Natural killer cell (primary cell): ENCODE measurements at places on chromosomes 5 and 9. TPM values are rescaled to one million over a fixed set of nuclear protein-coding genes. Genes with fewer than 3 reads are reported as not detected.

GRCh38 chr5:159341145-159341544 is 10.9 kb upstream of the IL12B start:
- no peaks in the 10 kb centered on the region for H3K36me3 ChIP-seq
- no peak overlapping the region for H3K4me3 ChIP-seq
- H3K27ac ChIP-seq, result no peak overlapping the region
- peak; percentile 24 for DNase-seq
- peaks cover 42% of the 10 kb centered on the region for H3K4me1 ChIP-seq

DNA sequence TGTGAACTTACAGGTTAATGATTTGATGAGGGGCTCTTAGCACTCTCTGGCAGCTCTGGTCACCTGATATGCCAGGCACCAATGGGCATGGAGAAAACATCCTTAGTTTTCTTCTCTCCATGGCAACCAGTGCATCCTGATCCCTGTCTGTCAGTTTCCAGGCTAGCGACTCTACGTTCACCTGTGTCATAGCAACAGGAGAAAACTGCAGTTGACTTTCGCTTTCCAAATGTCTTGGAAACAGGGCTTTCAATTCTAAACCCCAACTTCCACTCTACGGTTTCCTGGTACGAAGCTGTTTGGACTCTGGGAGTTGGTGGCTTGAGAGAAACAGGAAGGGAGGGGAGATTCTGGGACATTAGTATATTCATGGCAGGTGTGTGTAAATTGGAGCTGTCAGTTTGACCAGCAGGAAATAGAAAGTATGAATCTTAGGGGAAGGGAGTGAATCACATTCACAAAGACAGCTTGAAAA is 74.4 kb downstream of the SLC28A3 start:
- H3K4me3 ChIP-seq, result no peak overlapping the region
- H3K27me3 ChIP-seq, result no peaks in the 10 kb centered on the region
- peaks cover 4% of the 10 kb centered on the region for H3K4me1 ChIP-seq
- no peak for DNase-seq

- H3K36me3 ChIP-seq, result no peaks in the 10 kb centered on the region
- peaks cover 1% of the 10 kb centered on the region for H3K27me3 ChIP-seq
- H3K27ac ChIP-seq, result no peak overlapping the region
- H3K4me3 ChIP-seq, result no peak overlapping the region
Observed at GRCh38 chr9:84500826-84501225, 160.3 kb upstream of the SLC28A3 start.

DNA sequence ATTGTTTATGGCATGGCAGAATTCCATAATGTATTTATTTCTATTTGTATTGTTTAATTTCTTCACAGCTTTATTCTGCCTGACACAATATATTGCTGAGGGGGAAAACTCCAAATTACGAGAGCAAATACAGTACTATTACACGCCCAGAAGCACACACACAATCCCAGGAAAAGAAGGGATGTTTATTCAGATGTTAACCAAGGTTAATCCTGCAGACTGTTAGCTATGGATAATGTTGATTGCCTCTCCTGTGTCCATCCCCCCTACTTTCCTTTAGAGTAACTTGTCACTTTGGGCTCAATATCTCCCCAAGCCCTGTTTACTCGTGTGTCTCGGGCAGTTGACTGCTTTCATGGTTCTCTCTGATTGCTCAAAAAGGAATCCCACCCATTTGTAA is 84.2 kb upstream of the ERCC6L2 start:
- no peak overlapping the region for H3K4me3 ChIP-seq
- no peak overlapping the region for H3K27ac ChIP-seq
- H3K36me3 ChIP-seq, result no peaks in the 10 kb centered on the region
- no peaks in the 10 kb centered on the region for H3K4me1 ChIP-seq

DNA sequence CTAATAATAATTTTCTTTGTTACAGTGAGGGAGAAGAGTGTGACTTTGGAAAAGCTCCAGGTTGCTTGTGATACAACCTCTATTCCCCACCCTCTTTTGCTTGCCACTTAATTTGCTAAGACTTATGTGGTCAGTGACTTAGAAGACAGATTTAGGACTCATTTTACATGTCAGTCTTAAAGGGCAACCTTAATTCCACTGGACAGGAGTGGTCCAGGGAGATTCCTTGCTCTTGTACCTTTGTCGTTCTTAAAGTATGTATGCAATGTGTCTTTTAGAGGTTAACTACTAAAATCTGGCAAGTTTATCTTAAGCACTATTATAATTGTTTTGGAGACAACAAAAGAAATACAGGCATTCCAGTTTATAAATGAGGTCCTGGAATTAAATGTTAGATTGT is 20.0 kb downstream of the SLC30A5 start:
- no peak overlapping the region for H3K27ac ChIP-seq
- no peak for DNase-seq
- peaks cover 55% of the 10 kb centered on the region for H3K36me3 ChIP-seq

DNA sequence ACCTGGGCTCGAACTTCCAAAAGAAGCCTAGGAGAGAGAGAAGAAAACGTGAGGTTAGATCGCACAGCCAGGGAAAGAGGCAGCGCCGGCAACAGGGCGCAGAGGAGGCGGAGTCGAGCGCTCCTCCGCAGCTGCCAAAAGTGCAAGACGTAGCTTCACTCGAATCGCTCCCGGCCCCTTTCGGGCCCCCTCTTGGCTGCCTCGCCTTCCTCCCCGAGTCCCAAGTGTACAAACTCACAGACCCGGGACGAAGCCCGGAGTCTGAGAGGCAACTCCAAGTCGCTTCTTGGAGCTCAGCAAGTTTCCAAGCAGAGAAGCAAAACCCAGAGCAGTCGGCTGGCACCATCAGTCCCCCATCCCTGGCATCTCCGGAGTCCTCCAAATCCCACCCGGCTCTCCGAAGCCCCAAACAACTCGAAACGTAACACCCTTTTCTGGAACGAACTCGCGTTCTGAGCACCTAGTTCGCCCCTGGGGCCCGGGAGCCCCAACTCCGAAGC is 1.2 kb downstream of the MIER3 start:
- H3K4me1 ChIP-seq, result peaks cover 13% of the 10 kb centered on the region
- H3K27me3 ChIP-seq, result peaks cover 13% of the 10 kb centered on the region

DNA sequence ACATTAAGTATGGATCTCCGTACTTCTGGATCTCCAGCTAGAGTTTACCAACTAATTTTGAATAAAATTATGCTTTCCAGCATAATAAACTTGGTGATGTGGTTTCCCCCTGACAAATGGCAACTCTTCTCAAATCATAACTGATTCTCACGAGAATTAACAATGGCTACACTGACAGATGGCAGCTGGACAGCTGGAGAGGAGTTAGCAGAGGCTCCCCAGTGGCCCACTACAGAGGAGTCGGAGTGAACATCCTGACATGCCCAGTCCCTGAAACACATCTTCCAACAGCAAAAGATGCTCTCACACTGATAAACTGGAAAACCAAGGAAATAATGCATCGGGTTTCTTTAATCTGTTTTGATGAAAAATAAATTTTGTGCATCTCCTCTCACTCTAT is 239.6 kb downstream of the MAN2A1 start:
- no peak for DNase-seq
- no peak overlapping the region for H3K27ac ChIP-seq
- no peak overlapping the region for H3K4me3 ChIP-seq
- no peaks in the 10 kb centered on the region for H3K27me3 ChIP-seq

DNA sequence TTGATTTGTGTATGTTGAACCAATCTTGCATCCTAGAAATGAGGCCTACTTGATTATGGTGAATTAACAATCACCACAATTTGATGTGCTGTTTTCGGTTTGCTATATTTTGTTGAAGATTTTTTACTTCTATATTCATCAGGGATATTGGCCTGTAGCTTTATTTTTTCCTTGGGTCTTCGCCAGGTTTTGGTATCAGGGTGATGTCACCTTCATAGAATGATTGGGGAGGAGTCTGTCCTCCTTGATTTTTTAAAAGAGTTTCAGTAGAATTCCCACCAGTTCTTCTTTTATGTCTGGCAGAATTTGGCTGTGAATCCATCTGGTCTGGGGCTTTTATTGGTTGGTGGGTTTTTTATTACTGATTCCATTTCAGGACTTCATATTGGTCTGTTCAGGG is 115.2 kb downstream of the CPLANE1 start:
- no peaks in the 10 kb centered on the region for H3K27me3 ChIP-seq
- no peaks in the 10 kb centered on the region for H3K4me1 ChIP-seq
- H3K27ac ChIP-seq, result no peak overlapping the region
- peaks cover 13% of the 10 kb centered on the region for H3K36me3 ChIP-seq
- no peak overlapping the region for H3K4me3 ChIP-seq

DNA sequence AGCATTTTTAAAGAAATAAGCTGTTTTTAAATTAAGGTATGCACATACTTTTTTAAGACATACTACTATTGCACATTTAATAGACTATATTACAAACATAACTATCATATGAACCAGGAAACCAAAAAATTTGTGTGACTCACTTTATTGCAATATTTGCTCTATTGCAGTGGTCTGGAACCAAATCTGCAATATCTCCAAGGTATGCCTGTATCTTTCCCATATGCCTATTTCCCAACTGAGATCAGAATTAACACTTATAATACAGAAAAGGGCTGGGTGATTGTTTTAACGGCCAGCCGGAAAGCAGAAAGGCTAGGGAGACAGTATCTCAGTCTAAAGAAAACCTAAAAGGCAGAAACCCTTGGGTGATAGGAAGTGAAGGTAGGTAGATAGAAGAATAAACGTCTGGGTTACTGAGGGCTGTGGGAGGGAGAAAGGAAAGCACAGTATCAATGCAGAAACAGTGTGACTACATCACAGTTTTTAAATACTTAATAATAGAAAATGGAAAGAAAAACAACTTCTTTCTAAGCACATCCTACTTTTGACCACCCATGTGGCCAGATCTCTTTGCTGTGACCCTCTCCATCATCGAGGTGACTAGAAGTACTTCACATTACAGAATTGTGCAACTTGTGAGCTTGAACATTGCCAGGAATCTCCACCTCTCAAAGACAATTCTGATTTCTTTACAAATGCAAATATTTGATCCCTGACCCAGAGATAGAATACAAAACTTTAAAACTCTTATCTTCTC is 126.4 kb downstream of the LPAR1 start:
- H3K27me3 ChIP-seq, result no peaks in the 10 kb centered on the region
- no peak overlapping the region for H3K4me3 ChIP-seq
- no peak overlapping the region for H3K27ac ChIP-seq
- no peaks in the 10 kb centered on the region for H3K4me1 ChIP-seq
- H3K36me3 ChIP-seq, result no peaks in the 10 kb centered on the region

- no peak for DNase-seq
- H3K4me3 ChIP-seq, result no peak overlapping the region
- no peaks in the 10 kb centered on the region for H3K27me3 ChIP-seq
- H3K4me1 ChIP-seq, result no peaks in the 10 kb centered on the region
- H3K36me3 ChIP-seq, result no peaks in the 10 kb centered on the region
Observed at GRCh38 chr5:73007051-73007450, 51.2 kb downstream of the FCHO2 start.

GRCh38 chr5:16565118-16565517 is 51.7 kb downstream of the RETREG1 start:
- no peak for DNase-seq
- no peaks in the 10 kb centered on the region for H3K36me3 ChIP-seq
- no peaks in the 10 kb centered on the region for H3K4me1 ChIP-seq
- no peaks in the 10 kb centered on the region for H3K27me3 ChIP-seq

DNA sequence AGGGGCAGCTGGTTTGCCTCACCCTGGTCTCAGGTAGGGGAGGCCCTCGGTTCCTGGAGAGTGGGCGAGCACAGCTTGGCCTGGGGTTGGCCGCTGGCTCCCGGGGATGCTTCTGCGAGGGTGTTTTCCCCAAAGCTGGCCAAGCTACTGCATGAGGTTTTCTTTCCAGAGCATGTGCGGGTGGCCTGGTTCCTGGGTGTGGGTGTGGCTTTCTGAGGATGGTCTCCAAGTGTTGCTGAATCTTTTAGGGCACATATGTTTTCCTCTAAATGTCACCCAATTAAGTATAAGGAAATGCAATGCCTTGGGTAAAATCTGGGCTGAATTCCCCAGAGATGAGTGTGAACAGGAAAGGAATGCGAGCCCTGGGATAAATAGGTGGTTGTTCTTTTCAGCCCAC is 115.8 kb upstream of the ICE1 start:
- no peaks in the 10 kb centered on the region for H3K36me3 ChIP-seq
- H3K4me1 ChIP-seq, result no peaks in the 10 kb centered on the region
- H3K4me3 ChIP-seq, result no peak overlapping the region
- no peaks in the 10 kb centered on the region for H3K27me3 ChIP-seq

DNA sequence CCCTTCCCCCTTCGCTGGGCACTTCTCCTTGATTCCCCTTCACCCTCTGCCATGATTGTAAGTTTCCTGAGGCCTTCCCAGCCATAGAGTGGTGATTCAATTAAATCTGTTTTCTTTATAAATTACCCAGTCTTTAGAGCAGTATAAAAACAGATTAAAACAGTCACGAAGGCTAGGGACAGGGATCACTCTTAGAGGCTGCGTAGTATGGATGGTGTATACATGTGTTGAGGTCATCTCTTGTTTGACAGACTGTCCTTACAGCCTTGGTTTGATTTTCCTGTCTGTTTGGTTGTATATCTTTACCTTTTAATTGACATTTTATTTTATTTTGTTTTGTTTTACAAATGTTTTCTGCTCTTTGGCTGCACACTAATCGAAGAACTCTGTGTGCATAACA is 1155.7 kb upstream of the CDH18 start:
- DNase-seq, result no peak
- no peak overlapping the region for H3K27ac ChIP-seq
- H3K36me3 ChIP-seq, result no peaks in the 10 kb centered on the region
- H3K4me3 ChIP-seq, result no peak overlapping the region
- no peaks in the 10 kb centered on the region for H3K4me1 ChIP-seq

GRCh38 chr5:38208782-38209378 is 49.5 kb upstream of the EGFLAM start:
- H3K36me3 ChIP-seq, result no peaks in the 10 kb centered on the region
- no peak overlapping the region for H3K27ac ChIP-seq
- no peaks in the 10 kb centered on the region for H3K27me3 ChIP-seq
- H3K4me1 ChIP-seq, result no peaks in the 10 kb centered on the region
- peak; percentile 7 for DNase-seq

- H3K4me1 ChIP-seq, result no peaks in the 10 kb centered on the region
- no peaks in the 10 kb centered on the region for H3K36me3 ChIP-seq
- no peaks in the 10 kb centered on the region for H3K27me3 ChIP-seq
- H3K4me3 ChIP-seq, result no peak overlapping the region
- DNase-seq, result no peak
- no peak overlapping the region for H3K27ac ChIP-seq
Observed at GRCh38 chr5:120684213-120684612, 220.1 kb downstream of the PRR16 start.

DNA sequence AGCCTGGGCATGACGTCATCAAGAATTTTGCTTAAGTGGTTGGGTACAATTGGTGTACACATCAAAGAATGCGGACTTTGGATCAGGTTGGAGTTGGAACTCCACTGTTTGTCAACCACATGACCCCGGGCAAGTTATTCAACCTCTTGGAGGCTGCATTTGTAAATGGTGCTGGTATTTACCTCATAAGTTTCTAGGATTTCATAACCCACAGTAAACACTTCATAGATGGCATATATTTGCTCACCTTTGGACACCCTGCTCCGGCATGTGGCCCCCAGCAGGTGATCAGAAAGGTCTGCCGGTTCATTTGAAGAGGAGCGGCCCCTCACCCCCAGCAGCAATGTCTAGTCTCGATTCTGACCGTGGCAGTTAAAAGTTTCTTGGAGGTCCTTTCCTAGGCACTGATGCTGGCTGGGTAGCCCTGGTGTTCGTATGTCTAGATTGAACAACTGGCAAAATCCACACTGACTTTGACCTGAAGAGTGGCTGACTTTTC is 60.6 kb downstream of the IL6ST start:
- H3K27me3 ChIP-seq, result no peaks in the 10 kb centered on the region
- no peak overlapping the region for H3K4me3 ChIP-seq
- H3K27ac ChIP-seq, result no peak overlapping the region
- H3K4me1 ChIP-seq, result no peaks in the 10 kb centered on the region
- DNase-seq, result no peak
- peaks cover 2% of the 10 kb centered on the region for H3K36me3 ChIP-seq

Gene MRPL41
- total RNA-seq, result 16.8 TPM

Gene CRB2
- total RNA-seq, result not detected

Gene STOM
- 241 TPM for total RNA-seq

Gene LHX3
- not detected for total RNA-seq

Gene TGFBI
- total RNA-seq, result 6.7 TPM
